ENCODE measurements at places on chromosomes 2 and 18.

- no peak for DNase-seq
These were observed 317.6 kb downstream of the TNS1 start for GRCh38 chr2:217685255-217685605.

- no peak for DNase-seq
These were observed 20.4 kb upstream of the CCL20 start for GRCh38 chr2:227793148-227793712.

GRCh38 chr2:3176869-3177255, 200.8 kb downstream of the EIPR1 start:
- no peak for DNase-seq

DNA sequence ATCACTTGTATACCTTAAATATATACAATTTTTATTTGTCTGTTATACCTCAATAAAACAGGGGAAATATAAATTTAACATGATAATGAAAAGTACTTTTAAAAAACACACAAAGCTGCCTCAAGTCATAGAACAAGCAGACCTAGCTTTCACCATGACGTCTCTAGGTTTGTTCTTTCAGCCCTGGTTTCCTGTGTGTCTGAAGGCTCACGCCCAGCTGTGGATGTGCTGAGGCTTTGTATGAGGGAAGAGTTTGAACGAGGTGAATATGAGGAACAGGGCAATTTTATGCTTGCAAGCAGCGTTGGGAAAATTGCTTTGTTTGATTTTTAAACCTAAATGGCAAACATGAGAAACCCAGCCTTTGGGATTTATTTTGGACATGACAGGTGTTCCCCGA, 15.3 kb downstream of the SH3RF3 start:
- DNase-seq: no peak

DNA sequence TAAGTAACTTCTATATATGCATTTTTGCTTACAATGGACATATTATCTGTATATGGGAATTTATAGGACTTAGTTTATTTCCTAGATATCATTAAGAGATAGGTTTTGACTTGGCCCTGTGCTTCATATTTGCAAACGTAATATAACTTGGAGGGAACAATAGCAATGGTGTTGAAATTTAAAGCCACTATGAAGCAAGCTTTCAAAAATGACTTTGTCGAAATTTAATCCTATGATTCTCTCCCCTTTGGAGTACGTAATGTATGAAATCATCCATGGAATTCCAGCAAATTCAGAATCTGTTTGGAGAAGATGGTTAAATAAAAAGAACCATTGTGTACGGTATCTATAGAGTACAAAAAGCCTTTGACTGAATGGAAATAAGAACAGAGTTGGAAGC, 486.3 kb downstream of the ARHGAP15 start:
- no peak for DNase-seq
